ENCODE measurements at places on chromosomes 13 and 19. TPM values are rescaled to one million over a fixed set of nuclear protein-coding genes. Genes with fewer than 3 reads are reported as not detected.

DNA sequence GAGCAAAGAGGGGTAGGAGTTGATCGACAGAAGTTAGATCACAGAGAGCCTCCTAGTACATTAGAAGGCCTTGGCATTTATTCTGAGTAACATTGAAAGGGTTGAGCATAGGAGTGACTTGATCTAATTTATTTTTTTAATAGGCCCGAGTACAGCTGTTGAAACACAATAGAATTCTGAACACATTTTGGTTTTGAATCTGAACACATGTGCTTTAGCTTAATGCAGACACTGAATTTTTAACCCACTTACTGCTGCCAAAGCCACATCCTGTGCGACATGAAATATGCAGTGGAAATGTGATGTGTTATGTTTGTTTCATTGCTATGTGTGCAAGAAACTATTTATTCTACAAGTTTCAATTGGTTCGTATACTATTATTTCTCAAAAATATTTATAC, 1505.9 kb downstream of the PCDH9 start:
- DNase-seq: no peak

DNA sequence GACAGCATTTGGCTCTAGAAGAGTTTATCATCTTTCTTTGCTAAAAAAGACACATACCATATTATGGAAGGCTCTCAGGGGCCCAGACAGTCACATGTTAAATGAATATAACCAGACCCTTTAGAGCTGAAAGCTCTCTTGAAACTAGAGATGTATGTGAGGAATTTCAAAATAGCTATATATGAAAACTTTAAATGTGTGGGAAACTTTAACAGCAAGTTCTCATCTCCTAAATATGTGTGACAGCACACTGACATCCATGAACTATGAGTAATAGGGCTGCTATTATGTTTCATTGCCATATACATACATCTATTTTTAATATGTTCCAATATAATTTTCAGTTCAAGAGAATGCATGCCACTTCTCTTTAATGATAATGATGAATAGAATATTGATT, 509.5 kb downstream of the GPC6 start:
- no peak for DNase-seq

- DNase-seq: no peak
Measured at GRCh38 chr19:35093430-35093829, 22.2 kb upstream of the FXYD3 start.

DNA sequence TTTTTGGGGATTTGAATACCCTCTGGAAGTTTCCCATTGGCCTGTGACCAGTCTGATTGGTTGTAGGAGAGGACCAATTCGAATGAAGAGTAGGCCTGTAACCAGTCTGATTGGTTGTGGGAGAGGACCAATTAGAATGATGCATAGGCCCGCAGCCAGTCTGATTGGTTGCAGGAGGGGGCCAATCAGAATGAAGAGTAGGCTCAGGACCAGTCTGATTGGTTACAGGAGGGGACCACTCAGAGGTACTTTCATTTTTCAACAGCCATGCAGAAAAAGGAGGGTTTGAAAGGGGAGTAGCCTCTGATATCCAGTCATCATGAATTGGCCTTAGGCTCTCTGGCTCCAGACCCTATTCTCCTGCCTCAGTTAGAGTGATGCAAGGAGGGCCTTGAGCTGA, 30.4 kb upstream of the SLC1A5 start:
- DNase-seq: no peak

Gene MATK
- total RNA-seq: 3.3 TPM

Gene ZNF526
- total RNA-seq: 6.2 TPM

Gene LILRB3
- total RNA-seq: not detected

DNA sequence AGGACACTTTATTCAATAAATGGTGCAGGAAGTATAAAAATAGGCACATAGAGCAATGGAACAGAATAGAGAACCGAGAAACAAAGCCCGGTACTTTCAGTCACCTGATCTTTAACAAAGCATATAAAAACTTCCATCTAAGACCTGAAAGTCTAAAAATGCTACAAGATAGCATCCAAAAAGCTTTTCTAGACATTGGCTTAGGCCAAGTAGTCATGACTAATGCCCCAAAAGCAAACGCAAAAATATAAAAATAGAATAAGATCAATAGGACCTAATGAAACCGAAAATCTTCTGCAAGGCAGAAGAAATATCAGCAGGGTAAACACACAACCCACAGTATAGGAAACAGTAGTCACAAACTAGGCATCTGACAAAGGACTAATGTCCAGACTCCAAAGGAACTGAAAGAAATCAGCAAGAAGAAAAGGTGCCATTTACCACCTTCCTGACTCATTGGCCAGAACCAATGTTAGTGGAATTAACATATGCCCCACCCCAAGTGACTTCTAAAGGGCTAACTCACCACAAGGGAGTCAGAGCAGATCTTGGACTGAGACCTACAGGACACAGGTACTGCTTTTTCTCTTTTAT, 40.8 kb upstream of the CEACAM21 start:
- DNase-seq: no peak

DNA sequence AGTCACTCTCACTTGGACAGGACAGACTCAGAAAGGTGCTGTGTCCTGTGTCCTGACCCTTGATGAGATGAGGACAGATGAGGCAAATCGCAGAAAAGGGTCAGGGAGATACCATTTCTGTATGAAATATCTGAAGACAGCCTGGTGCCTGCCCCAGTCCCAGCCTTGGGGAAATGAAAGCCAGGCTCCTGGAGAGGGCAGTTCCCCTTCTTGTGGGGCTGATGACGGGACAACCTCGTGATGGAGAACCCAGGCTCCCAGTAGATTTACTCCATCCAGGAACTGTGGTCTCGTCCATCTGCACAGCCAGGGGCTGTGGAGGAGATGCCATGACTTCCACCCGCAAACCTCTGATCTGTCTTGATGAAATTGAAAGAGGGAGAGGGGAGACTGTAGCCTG, 13.8 kb downstream of the LILRB1 start:
- no peak for DNase-seq

Gene AP1M2
- 3.0 TPM for total RNA-seq

Gene PDCD5
- total RNA-seq: 188 TPM

Measured in glomerular endothelial cell (primary cell).